ENCODE measurements at places on chromosomes 3 and 15. TPM values are rescaled to one million over a fixed set of nuclear protein-coding genes. Genes with fewer than 3 reads are reported as not detected.

GRCh38 chr15:101207867-101208288 is 44.0 kb downstream of the CHSY1 start:
- no peak for DNase-seq
- peaks cover 78% of the 10 kb centered on the region for H3K4me1 ChIP-seq
- H3K27ac ChIP-seq: no peak overlapping the region
- H3K27me3 ChIP-seq: no peaks in the 10 kb centered on the region

DNA sequence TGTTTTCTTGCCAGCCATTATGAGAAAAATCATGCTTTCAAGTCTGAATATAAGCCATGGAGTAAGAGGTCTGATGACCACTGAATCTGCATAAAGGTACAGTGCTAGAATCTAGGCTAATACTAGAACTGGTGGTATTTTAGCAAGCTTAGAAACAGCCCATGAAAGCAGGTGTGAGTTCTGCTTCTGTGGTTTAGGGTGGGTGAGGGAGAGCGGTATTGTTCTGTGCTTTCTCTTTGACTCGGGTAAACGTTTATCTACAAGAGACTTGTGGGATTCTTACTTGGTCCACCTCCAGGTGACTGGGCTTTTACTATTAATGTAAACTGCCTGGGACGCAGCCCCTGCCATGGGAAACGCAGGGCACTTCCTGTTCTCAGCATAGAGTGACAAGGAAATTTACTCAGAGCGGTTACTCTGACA is 55.2 kb downstream of the PGPEP1L start:
- H3K4me1 ChIP-seq: peaks cover 19% of the 10 kb centered on the region
- no peaks in the 10 kb centered on the region for H3K36me3 ChIP-seq
- H3K27ac ChIP-seq: peak overlapping the region; percentile 70
- H3K27me3 ChIP-seq: no peaks in the 10 kb centered on the region
- no peak overlapping the region for H3K4me3 ChIP-seq

DNA sequence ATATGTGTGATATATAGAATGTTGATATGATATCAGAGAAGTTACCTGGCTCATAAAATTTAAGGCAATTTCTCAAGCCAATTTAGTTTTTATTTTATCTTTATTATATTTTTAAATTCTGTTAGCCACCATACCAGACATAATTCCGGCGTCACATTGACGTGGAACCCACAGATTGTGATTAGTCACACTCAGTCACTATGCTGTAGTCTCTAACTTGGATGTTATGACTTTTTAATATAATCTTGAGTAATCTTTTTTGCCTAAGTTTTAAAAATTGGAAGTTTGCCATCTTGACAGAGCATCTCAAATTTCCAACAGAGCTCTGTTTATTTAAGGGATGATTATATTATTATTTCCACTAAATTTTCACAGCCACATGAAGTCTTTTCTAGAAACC is 9.7 kb upstream of the DCLK3 start:
- H3K27me3 ChIP-seq: peaks cover 37% of the 10 kb centered on the region
- H3K4me1 ChIP-seq: no peaks in the 10 kb centered on the region
- H3K27ac ChIP-seq: no peak overlapping the region
- H3K36me3 ChIP-seq: no peaks in the 10 kb centered on the region
- H3K4me3 ChIP-seq: no peak overlapping the region

- no peaks in the 10 kb centered on the region for H3K36me3 ChIP-seq
- no peaks in the 10 kb centered on the region for H3K4me1 ChIP-seq
- no peaks in the 10 kb centered on the region for H3K27me3 ChIP-seq
- H3K4me3 ChIP-seq: no peak overlapping the region
Measured at GRCh38 chr3:140870351-140870750, 71.3 kb upstream of the SLC25A36 start.

The STRIT1 gene
- not detected for total RNA-seq

The EPHB3 gene
- total RNA-seq: not detected

DNA sequence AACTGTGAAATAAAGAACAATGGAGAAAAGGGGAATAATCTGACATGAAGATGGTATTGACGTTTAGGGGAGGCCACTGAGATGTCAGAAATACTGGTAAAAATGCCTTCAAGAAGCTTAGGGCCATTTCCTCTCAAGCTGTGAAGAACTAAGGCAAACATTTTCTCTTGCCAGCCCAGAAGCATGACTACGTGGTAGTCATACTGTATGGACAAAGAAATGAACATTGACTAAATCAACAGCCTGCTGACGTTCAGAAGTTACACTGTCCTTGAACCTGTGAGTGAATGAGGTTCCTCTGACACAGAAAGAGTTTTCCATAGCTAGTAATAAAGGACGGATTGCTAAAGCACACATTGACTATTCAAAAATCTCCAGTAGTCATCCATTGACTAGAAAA is 121.0 kb downstream of the P3H2 start:
- peaks cover 8% of the 10 kb centered on the region for H3K27me3 ChIP-seq
- DNase-seq: no peak
- no peaks in the 10 kb centered on the region for H3K4me1 ChIP-seq
- H3K4me3 ChIP-seq: no peak overlapping the region
- no peaks in the 10 kb centered on the region for H3K36me3 ChIP-seq

The MINAR1 gene
- 0.47 TPM for total RNA-seq

GRCh38 chr3:190014940-190015339 is 105.8 kb downstream of the P3H2 start:
- no peak for DNase-seq
- H3K27me3 ChIP-seq: peaks cover 13% of the 10 kb centered on the region
- no peaks in the 10 kb centered on the region for H3K36me3 ChIP-seq
- no peak overlapping the region for H3K4me3 ChIP-seq
- no peaks in the 10 kb centered on the region for H3K4me1 ChIP-seq

The SLC12A1 gene
- not detected for total RNA-seq

- H3K4me1 ChIP-seq: peaks cover 8% of the 10 kb centered on the region
- H3K27me3 ChIP-seq: peaks cover 94% of the 10 kb centered on the region
- H3K4me3 ChIP-seq: no peak overlapping the region
- no peak for DNase-seq
- no peaks in the 10 kb centered on the region for H3K36me3 ChIP-seq
Measured at GRCh38 chr15:89365462-89366065, 30.9 kb upstream of the POLG start.

GRCh38 chr3:32613183-32613582 is 42.5 kb upstream of the DYNC1LI1 start:
- no peaks in the 10 kb centered on the region for H3K4me1 ChIP-seq
- H3K27me3 ChIP-seq: peaks cover 11% of the 10 kb centered on the region
- H3K36me3 ChIP-seq: no peaks in the 10 kb centered on the region
- H3K27ac ChIP-seq: no peak overlapping the region
- no peak overlapping the region for H3K4me3 ChIP-seq
